ENCODE measurements at places on chromosomes 1 and 21.

GRCh38 chr1:15668089-15668754 is 15.9 kb upstream of the PLEKHM2 start:
- DNase-seq: no peak

DNA sequence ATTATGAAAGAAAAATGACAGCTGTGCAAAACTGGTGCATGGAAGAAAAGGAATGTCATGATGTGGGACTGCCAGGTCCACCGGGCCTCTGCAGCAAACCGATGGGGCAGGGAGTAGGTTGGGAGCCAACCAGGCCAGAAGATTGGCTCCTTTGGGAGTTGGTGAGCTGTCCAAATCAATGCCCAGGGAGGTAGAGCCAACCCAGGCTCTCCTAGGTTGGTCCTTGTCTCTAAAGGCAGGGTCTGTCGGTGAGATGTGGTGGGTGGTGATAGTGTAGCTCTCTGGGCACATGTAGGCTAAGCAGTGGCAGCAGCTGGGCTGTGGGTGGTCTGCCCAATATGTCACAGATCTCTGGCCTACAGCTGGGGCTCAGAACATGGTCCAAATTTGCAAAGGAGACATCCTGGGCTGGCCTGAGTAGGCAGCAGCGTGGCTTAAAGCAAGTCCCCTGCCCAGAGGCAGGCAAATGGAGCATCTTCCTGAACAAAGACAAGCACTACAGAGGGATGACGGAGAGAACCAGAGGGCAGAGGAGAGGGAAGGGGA is 61.2 kb upstream of the PRDX6 start:
- no peak for DNase-seq

DNA sequence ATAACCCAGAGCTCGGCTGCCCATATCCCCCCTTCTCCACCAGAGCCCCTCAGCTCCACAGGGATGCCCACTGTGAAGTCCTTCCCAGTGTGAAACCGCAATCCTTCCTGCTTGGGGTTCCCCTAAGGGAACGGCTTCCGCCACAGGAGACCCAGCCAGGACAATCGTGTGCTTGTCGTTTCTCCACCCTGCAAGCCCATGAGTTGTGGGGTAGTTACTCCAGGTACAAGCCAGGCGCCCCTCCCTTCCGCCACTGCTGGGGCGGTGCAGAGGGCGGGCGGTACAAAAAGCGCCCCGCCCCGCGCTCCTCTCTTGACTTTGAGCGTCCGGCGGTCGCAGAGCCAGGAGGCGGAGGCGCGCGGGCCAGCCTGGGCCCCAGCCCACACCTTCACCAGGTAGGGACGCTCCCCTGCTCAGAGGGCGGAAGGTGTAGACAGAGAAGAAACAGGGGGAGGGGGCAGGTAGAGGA is at the start of gene TINAGL1:
TINAGL1 (plus strand) TSS at position 315 of the 469 bp plus-strand sequence. CDS start 634 bp downstream, outside the sequence.
- DNase-seq: no peak

DNA sequence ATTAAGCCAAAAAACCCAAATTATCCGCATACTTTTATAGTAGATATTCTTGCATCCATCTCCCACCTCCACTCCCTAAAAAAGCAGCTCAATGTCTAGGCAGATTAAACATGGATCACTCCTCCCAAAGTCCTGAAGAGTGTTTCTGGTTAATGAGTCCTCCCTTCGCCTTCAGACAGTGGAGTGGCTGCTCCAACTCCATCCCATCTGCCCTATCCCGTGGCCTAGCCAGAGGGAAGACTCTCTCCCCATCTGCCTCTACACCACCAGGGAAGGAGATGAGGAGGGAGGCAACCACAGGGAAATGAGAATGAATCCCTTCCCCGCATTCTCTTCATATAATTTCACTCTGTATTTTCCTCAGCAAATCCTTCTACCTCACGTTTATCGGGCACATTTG is 103.8 kb downstream of the SLC45A1 start:
- DNase-seq: no peak

DNA sequence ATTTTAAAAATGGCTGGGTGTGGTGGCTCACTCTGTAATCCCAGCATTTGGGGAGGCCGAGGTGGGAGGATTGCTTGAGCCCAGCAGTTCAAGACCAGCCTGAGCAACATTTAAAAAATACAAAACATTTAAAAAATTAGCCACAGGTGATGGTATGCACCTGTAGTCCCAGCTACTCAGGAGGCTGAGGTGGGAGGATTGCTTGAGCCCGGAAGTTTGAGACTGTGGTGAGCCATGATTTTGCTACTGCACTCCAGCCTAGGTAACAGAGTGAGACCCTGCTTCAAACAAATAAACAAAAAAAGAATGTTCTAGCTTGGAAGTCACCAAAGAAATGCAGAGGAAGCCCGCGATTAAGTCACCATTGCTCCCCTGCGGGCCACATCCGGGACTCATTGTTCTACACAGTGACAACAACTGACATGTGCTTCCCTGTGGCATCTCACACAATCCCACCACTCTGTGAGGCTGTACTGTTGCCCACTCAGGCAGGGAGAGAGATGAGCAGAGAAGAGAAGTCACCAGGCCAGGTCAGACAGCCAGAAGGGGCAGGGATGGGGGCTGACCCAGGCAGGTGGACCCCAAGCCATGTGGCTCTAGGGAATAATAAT is 18.4 kb upstream of the SPATC1L start:
- DNase-seq: no peak
